ENCODE measurements at places on chromosomes 1 and 21.

DNA sequence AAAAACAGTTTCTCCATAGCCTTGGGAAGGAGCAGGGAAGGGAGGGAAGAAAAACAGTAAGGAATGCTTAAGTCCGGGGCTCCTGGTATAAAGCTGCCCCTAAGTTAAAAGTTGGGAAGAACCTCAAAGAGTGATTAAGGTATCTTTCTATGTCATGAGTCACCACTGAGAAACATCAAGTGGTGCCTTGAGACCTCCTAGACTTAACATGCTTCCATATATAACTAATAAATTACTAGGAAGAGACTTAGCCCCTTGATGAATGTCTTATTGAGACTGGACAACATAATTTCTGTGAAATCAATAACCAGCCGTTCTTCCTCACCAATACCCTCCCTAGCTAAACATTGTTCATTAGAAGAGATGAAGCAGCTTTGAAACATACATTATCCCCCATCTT lies 121.8 kb upstream of the SLC44A3 start:
- no peak for DNase-seq

- DNase-seq: no peak
Observed at GRCh38 chr1:32869923-32870614, 643 bp downstream of the FNDC5 start.

- no peak for DNase-seq
Observed at GRCh38 chr1:19735440-19736127, 64.1 kb downstream of the TMCO4 start.

DNA sequence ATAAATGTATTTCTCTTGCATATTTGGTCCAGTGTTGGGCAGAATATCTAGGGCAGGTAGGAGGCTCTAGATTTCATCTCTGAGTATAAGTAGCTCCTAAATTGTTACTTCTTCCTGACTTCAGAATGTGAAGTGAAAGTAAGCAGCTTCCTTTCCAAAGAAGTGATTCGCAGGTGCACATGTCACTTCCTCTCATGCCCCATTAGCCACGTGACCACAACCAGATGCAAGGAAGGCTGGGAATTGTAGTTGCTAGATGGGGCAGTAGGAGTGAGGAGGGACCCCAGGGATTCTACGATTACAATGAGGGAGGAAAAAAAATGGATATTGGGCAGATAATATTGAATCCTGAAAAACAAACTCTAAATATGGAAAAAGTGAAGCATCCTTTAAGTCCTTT lies 113.2 kb upstream of the CYYR1 start:
- no peak for DNase-seq

GRCh38 chr21:14072761-14073535 lies 137.8 kb downstream of the LIPI start:
- DNase-seq: no peak

DNA sequence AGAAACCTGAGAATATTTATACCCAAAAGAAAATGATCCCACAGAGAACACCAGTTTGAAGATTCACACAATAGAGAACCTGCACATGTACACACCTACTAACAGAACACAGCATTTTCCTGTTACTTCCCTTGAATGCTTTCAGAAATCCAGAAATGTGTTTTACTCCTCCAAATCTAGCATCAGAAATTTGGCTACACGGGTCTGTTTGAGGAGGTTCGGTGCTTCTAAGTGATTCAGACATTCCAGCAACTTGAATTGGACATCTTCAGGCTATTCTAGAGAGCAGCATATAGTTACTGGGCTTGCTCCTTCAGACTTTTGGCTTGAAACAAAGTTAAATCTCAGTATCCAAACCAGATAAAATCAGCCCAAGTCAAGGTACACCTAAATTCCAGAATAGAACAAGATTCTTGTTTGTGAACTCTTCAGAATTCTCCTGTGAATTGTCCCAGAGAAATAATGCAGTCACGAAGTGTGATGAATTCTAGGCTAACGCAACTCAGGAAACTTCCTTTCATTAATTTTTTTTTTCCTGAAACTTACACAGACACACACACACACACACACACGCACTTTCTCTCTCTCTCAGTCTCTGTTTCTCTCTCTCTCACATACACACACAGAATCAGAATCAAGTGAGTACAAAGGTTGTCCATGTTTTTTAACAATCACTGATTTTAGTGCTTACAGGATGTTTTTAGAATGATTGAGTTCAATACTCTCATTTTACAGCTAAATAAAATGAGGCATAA lies 278.4 kb upstream of the SNX7 start:
- DNase-seq: no peak

DNA sequence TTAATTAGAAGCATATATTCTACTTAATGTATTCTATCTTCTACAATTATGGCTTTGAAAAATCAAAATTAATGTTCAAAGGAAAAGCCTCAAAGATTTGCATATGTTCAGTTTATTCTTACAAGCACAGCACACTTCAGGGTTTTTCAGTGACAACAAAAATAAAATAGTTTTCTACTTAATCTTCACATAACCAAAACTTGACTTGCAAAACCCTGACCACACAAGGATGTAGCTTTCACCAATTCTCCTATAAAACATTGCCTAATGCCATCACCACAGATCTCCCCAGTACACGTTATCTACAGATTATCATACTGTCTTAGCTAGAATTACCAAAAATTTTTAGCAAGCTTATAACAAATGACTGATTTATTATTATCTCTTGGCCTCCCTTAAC lies 23.3 kb downstream of the LPAR3 start:
- no peak for DNase-seq

GRCh38 chr1:182709855-182710254 lies 25.5 kb upstream of the RGS8 start:
- DNase-seq: no peak

GRCh38 chr1:206609229-206609991 lies 2.9 kb downstream of the EIF2D start:
- no peak for DNase-seq

DNA sequence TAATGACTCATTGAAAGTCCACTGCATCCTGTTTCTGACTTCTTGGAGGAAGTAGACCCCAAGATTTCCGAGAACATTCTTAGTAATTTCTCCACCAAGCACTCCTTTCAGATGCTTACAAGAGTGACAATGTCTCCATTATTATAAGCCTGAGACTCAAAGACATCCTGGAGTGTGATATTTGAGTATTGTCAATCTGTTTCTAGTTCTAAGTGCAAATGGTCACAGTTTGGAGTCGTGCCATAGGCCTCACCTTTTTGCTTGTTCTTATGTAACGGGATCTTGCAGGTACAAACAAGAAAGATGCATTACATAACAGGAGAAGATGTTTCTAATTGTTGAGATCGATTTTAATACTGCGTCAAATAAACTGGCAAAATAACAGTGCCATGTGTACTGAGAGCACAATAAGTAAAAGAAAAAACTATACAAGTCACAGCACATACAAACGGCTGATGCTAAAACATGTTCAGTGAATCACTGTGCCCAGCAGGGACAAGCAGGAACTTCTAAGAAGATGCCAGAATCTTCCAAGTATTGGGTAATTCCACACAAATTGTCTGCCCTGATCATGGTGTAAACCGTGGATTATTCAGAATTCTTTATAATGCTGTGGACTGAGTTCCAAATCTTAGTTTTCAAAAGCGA lies 54.1 kb downstream of the CD2 start:
- DNase-seq: no peak
